ENCODE measurements at places on chromosomes 7 and 10.

- peak; percentile 53 for DNase-seq
Observed at GRCh38 chr7:100396421-100396982, 23.2 kb downstream of the PILRA start.

DNA sequence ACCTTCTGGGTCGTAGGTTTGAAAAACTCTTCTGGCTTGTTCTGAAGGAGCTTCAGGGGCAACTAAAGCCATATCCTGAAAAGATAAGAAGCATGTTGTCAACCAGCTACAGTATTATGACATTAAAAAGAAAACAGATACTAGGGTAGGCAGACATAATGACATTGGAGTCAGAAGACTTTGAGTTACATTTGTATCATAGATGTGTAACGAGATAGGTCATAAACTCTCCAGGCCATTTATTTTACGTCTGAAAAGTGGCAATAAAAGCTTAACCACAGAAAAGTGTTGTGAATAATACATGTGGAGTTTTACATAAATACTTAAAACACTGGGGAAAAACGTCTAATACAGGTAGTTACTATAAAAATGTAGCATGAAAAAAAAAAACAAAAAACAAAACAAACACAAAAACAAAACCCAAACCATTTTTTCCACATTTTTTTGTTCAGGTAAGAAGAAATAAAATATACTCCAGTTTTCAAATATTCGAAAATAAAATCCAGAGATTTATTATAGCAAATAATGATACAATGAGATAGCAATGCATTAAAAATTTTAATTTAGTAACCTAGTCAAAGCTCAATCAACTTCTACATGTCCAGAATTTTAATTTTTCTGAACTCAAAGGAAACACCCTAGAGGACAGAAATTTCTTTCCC is 64.1 kb downstream of the MINDY3 start:
- no peak for DNase-seq

GRCh38 chr7:47204709-47205108 is 377.2 kb downstream of the TNS3 start:
- DNase-seq, result no peak

- no peak for DNase-seq
Observed at GRCh38 chr7:88985295-88985694, 189.8 kb upstream of the TEX47 start.

GRCh38 chr7:107694386-107694785 is 33.8 kb downstream of the SLC26A4 start:
- no peak for DNase-seq

DNA sequence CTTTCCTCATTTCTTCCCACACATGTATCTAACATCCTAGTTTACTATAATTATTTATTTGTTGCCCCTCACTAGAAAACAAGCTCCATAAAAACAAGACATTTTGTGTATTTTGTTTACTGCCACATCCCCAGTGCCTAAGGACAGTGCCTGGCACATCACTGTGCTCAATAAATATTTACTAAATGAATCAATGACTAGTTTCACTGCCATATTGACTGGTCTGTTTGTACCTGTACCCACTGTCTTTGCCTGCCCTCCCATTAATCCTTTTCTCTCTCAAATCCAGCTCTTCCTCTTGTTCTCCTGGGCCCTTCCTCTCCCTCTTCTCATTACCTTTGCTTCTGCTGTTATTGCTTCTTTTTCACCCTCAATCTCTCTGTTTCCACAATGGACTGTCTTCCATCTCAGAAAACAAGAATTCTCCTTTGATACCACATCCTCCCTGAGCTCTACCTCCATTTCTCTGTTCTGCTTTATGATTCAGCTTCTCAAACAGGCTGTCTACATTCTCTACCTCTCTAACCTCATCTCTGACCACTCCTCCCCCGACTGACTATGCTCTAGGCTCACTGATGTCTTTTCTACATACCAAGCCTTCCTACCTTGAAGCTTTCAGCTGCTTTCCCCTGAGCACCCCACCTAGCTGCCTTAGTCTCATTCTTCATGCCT is 8.3 kb upstream of the FAM133B start:
- DNase-seq, result no peak

- DNase-seq, result no peak
Observed at GRCh38 chr10:114507449-114507848, 103.1 kb upstream of the AFAP1L2 start.

DNA sequence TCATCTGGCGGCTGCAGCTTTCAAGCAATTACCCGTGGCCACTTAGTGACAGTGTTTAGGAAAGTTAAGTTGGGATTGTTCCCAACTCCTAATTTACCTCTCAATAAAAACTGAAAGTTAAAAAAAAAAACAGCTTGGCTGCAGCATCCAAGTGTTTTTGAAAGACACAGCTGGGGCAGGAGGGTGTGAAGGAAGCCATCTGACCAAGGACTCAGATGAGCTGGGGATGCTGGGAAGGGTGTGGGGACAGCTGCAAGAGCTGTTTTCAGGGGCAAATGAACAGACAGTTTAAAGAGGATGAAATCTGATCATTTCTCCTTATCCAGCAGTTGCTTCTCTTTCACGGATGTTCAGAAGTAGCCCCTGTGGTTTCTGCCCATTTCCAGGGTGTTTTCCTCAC is 129.2 kb upstream of the CDCA7L start:
- no peak for DNase-seq

- no peak for DNase-seq
Observed at GRCh38 chr10:19683356-19683755, 132.9 kb upstream of the PLXDC2 start.

DNA sequence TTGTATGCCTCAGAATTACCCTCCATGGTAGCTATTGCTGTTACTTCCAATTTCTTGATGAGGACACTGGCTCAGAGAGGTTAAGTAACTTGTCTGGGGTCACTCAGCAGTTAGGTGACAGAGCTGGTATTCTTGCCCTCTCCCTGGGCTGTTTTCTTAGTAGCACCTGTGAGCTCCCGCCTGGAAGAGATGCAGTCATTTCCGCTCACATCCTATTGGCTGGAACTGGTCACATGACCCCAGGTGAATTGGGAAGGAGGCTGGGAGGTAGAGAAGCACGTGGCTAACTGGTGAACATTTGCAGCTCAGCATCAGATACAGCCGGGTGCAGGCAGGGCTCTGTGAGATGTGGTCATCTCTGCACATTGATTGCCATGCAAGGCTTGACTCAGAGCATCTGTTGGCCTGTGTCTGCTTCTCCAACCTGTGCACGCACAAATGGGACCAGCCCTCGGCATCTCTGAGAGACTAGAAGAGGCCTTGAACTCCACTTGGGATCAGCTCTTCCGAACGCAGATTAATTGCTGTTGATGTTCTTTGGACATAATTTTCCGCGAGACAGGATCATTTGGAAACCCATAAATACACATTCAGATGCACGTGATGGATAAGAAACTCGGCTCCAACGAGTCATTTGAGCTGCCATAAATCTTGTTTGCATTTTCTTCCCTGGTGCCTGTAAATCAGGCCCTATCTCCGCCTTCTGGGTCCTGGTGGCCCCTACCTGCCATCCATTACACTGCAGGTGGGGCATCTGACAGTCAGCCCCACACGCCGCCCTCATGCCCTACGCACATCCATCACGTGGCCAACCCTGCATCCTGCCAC is 42.8 kb downstream of the MYL10 start:
- no peak for DNase-seq

DNA sequence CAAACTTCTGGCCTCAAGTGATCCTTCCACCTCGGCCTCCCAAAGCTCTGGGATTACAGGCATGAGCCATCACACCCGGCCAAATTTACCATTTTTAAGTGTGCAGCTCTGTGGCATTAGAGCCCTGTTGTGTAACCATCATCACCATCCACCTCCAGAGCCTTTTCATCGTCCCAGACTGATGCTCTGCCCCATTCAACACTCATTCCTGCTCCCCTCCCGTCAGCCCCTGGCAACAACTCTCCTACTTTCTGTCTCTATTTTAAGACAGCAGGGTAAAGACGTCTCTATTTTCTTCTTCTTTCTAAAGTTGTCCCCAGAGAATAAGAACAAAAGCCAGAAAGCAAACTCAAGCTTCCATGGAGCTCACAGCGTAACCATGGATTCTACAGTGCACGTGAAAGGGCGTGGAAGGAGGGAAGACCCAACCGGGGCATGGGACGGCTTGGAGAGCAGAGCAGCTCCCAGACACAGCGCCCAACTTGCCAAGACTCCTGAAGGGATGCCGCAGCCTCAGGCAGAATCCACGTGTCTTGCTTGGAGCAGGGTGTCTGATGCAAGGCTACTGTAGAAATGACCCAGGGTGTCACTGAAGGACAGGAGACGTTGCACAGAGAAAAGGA is 42.7 kb upstream of the PITRM1 start:
- DNase-seq, result no peak

DNA sequence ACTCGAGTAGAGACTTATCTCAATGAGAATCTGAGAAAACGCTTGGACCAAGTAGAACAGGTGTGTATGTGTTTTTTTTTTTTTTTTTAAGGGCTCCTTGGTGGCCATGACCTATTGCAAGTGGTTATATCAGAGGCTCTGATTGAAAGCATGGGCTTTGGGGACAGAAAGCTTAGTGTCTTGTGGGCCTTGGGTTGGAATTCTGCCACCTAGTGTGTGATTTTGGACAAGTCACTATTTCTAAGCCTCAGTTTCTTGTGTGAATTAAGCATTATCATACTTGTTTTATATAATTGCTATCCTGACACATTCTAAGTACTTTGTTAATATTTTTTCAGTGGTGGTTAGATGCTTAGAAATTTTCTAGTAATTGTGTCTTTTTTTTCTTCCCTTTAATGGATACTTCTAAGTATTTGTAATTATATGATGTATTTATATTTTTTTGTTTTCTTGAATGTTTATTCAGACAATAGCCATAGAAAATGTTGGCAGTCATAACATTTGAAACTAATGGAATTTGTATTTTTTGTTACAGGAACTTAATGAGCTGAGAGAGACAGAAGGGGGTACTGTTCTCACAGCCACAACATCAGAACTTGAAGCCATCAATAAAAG is 33.1 kb downstream of the SMC3 start:
- DNase-seq, result peak; percentile 27

DNA sequence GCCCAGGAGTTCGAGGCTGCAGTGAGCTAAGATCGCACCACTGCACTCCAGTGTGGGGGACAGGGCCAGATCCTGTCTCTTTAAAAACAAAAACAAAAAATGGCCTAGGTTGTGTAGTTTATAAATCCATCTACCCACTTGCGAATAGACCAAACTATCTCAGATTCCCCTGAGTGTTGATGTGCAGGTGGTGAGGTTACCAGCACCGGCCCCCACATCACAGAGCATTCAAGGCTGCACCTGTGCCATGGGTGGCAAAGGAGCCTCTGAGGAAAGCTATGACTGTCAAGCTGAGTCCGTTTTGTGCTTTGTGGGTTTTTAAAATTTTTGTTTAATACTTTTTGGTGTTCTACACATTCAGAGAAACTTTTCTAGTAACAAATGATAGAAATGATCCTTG is 30.8 kb upstream of the CACUL1 start:
- DNase-seq, result no peak

DNA sequence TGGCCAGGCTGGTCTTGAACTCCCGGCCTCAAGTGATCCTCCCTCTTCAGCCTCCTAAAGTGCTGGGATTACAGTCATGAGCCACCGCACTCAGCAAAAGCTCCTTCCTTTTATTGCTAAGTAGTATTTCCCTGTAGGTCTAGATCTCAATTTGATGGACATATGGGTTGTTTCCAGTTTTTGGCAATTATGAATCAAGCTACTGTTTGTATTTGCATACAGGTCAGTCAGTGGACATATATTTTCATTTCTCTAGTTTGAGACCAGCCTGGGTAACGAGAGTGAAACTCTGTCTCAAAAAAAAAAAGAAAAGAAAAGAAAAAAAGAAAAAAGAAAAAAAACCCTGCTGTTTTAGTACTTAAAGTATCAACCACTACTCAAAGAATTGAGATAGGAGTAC is 6.4 kb upstream of the PRKRIP1 start:
- DNase-seq, result no peak

- DNase-seq, result no peak
Observed at GRCh38 chr7:155454183-155455112, 3.5 kb upstream of the EN2 start.

GRCh38 chr7:55052741-55053427 is 34.1 kb downstream of the EGFR start:
- DNase-seq, result no peak

DNA sequence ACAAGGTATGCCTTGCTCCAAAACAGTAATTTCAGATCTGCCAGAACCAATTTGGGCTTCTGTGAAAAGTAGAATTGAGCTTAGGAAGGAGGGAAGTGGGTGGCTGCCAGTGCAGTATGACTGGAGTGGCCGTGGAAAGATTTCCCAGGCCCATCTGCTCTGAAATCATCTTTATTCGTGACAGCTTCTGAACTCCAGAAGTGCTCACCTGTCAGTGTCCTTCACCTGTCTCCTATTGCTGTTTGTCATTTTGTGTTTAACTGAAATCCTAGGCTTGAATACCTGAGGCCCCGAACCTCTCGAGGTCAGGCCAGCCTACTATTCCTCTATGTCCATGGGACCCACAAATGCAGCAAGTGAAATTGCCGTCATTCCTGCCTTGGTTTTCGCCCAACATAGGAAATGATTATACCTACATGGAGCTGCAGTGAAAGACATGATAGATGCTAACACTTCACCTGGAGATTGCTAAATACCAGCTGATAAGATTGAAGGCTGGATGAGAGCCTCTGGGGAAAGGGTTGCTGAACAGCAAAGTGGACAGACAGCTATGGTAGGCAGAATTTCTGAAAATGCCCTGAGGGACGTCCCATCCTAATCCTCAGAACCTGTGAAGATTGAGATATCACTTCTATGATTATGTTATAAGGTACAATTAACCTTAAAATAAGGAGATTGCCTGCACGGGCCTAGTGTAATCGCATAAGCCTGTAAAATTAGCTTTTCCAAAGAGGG is 82.1 kb downstream of the C1GALT1 start:
- DNase-seq, result no peak

Measured in stimulated activated naive CD8-positive, alpha-beta T cell treated with anti-CD3 and anti-CD28 coated beads, Interleukin-15, amount 100 ng/mL, for 72 hours (primary cell).